ENCODE measurements at places on chromosomes 4 and X.

DNA sequence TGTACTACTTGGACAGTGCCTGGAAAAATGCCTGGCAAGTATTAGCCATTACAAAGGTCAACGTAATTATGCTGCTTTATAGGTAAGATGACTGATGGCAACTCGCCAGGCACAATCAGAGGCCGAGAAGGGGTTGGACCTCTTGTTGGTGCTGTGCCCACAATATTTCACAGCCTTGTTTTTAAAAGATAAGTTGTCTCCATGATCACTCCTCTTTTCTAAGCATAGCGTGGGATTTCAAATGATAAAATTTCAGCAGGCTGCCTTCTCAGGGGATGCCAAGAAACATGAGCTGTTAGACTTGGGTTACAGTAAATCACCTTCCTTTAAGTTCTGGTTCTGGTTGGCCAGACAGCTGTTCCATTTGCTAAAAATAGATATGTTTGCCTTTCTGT, 26.9 kb downstream of the HOPX start:
- no peak for DNase-seq

DNA sequence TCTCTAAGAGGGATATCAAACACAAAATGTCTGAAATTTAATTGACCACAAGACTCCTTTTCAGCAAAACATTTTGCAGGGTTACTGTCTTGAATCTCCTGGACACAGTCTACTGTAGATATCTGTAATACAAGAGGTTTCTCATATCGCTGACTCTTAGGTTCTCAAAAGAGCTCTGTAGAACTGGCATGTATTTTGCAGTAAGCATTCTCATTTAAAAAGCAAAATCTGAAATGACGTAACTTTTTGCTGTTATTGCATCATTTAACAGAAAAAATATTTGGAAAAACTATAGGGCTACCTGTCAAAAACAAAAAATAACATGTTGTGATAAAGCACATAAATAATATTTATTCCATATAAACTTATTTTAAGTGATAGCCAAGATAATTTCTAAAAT, 114.2 kb downstream of the CDS1 start:
- no peak for DNase-seq

GRCh38 chrX:155611302-155611701, 1.4 kb downstream of the TMLHE start:
- DNase-seq = no peak

GRCh38 chr4:38149997-38150671, 189.9 kb downstream of the PTTG2 start:
- DNase-seq = no peak

GRCh38 chr4:74466242-74466641, 21.3 kb downstream of the AREG start:
- DNase-seq = no peak

DNA sequence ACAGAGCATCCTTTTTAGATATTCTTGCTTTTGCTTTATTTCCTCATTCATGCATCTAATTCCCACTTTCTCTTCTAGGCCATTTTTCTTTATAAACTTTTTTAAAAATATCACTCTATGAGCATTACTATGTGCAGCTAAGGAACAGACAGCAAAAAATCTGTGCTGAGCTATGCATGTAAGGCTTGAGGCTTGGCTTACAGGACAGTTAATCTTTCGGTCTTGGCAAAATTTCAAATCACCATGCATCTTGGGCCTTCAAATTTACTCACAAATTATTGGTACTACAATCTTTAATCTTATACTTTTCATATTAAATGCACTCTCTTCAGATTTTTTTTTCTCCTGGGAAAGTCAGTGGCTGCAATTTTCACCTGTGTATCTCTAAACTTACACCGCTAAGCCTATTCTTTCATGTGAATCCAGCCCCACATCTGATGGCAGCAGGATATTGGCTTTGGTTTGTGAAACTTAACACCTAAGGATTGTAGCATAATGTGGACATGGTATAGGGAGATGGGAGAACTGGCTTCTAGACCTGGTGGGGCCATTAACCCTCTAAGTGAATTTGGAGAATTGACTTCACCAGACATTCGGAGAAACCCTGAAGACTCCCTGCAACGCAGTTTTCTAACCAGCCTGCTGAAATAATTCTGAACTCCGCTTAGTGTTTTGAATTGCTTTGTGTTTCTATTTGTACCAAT, 278.3 kb downstream of the SPRY1 start:
- no peak for DNase-seq

DNA sequence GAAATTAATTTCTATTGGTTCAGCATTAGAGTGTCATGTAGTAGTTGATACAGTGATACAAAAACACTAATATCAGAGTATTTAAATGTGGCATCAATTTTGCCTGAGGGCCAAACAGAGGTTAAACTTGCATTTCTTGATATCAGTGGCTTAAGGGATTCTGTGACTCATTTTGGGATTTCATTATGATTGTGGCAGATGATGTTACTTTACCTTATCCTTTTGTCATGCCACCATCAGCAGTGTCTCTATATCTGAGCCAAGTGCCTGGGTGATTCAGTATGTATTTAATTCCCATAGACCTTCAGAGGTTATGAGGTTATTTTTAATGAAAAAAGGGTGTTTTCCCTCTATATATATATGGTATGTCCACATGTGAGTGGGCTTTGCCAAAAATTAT, 582.9 kb downstream of the ADGRL3 start:
- no peak for DNase-seq

DNA sequence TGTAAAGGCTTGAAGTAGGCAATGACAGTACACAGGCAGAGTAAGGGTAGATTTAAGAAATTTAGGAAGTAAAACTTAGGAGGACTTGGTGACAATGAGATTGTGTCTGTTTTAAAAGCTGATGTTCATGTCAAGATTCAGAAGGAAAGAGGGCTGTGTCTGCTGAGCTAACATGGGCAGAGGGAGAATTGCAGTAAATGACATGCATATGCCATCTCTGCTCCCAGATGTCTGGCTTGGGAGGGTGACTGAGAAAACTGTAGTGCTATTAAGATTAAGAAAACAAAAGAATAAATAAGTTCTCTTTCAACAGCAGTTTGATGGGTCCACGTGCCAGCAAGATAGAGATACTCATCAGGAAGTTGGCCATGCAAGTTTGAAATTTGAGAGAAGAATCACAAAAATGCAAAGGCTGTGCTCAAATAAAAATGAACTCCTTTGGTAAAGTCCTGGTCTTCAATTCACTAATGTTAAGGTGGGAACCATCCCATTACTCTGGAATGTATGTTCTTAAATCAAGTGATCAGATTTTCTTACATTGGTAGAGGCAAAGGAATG, 7.2 kb downstream of the NFXL1 start:
- DNase-seq = no peak

DNA sequence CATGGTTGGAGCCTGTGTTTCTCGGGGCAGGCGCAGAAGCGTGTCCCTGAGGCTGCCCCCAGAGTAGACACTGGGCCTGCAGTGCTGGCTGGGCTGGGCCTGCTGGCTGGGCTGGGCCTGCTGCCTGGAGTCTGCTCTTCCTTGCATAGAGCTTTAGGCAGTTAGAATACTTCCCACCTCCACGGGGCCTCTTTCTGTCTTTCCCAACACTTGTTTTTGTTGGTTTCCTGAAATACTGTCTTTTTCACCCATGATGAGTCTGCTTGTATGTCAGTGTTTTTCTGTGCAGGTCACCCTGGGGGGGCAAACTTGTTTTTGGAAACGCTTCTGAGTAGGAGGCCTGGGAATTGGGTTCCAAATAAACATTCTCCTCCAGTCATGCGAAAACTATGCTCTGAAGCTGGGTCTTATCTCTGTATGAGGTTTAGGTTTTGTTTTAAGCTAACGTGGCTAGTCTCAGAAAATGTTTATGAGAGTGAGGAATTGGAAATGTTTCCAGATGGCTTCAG, 32.2 kb downstream of the TRMT44 start:
- DNase-seq = no peak

Data from T-helper 1 cell (primary cell).